ENCODE measurements at places on chromosomes 11 and 22. TPM values are rescaled to one million over a fixed set of nuclear protein-coding genes. Genes with fewer than 3 reads are reported as not detected.

The CHRNA10 gene
- total RNA-seq: 0.73 TPM

The CTSW gene
- total RNA-seq: not detected

The LMO2 gene
- 3.4 TPM for total RNA-seq

The MUC5AC gene
- not detected for total RNA-seq

The SDHAF2 gene
- total RNA-seq: 36.2 TPM
